Stimulated activated CD4-positive, alpha-beta T cell treated with anti-CD3 and anti-CD28 coated beads, TNF-alpha, amount 100 ng/mL, for 48 hours (primary cell): ENCODE measurements at places on chromosomes 12 and 14.

DNA sequence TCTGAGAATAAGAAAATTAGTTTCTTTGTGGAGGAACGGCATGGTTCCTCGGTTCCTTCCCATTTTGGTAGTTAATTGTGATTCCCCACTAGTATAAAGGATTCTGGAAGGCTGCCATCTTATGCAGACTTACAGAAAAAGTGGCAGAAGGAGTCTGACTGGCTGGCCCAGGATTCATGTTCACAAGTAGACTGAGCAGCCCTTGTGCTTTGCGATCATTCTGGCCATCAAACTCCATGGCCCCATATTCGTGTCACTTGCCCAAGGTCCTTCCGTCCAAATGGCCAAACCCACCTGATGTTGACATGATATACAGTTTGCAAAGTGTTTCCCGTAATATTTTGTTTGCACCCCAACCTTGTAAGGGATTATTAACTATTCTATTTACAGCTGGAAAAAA lies 297.2 kb upstream of the AMIGO2 start:
- DNase-seq, result no peak

- no peak for DNase-seq
Measured at GRCh38 chr12:99026332-99027054, 381.4 kb downstream of the APAF1 start.

- DNase-seq, result no peak
Measured at GRCh38 chr12:50790081-50790480, 26.2 kb downstream of the ATF1 start.

DNA sequence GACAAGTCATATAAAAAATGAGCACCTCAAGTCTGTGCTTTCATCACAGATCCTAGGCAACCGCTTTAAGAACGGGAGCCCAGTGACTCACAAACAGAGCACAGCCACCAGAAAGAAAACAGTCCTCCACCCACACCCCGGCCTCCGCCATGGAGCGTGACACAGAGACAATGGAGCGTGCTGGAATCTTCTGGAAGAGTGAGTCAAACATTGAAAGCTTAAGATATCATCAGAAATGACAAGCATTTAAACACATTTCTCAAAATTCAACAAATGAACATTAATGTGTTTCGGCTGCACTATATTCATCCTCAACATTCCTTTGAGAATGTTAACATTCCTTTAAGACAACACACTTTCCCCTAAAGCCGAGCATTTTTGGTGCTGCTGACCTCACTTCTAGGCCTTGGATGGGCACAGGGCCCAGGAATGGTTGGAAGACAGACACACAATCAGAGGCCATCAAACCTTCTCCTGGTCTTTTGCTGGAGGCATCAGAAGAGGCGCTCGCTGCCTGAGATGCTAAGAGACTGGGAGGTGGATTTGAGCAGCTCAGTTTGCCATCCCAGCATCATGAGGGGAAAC lies 23.6 kb upstream of the TMEM132D start:
- DNase-seq, result no peak

GRCh38 chr12:98532687-98533304 lies 17.4 kb downstream of the TMPO start:
- DNase-seq, result no peak

DNA sequence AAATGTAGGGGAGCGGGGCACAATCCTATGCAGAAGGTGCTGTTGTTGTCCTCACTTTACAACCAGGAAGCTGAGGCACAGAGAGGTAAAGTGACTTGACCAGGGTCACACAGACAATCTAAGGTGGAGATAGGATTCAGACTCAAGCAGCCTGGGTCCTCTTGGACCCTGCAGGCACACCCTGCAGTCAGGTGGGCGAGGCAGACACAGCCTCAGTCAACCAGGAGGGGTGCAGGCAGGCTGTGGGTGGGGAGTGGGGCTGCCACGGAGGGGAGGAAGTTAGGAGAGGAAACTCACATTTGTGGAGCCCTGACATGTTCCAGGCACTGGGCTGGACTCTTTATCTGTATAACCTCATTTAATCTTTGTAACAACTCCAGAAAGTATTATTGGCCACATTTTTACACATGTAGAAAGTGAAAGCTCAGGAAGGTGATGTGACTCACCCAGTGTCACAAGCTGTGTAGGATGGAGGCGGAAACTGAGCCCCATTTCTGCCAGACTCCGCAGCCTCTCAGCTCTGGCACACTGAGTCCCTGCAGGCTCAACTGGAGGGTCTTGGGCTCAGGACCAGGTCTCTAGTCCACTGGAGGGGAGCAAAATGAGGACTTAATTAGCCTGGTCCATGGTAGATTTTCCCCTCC lies 24.9 kb upstream of the CHGA start:
- DNase-seq, result peak; percentile 26

GRCh38 chr12:111981987-111982386 lies 31.0 kb downstream of the TMEM116 start:
- no peak for DNase-seq

DNA sequence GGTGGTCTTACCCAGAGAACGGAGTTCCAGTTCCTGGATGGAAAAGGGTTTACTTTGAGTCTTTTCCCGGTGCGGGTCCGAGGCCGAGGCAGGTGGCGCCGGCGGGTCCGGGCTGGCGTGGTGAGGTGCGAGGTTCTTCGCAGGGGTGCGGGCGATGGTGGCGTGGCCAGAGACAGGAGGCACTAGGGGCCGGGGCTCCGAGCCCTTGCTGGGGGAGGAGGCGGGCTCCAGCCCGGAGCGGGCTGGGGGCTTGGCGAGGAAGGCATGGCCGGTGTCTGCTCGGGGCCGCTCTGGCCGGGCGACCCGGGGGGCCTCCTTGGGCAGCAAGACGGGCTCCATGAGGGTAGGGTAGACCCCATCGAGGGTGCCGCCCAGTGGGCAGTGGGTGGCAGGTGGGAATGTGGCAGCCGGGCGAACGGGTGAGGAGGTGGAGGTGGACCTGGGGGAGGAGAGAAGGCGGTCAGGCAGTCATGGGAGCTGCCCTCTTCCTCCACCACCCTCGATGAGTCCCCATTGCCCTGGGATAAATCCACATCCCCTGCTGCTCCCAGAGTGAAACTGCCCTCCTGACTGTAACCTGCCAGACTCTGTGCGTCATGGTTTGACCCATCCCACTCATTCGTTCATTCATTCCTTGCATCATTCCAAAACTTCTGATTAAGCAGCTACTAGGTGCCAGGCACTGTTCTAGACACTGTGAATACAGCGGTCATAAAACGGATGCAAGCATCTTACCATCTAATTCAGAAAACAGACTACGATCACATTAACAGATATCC lies 42.0 kb downstream of the RFLNA start:
- DNase-seq, result no peak

DNA sequence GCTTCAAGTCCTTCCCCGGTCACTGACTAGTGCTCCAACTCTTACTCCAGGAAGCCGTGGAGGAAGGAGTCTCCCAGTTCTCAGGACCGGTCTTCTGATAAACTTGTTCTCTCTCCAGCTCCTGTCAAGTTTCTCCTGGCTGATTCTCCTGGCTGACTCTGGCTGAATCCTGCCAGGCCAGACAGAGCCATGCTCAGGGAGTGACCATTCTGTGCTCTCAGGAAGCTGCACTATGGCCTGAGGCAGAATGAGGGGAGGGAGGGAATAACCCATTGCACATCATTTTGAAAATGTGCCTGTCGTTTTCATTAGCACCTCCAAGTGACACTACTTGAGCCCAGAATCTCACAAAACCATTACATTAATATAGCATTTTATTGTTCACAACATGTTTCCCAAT lies 80.8 kb downstream of the IFNG start:
- DNase-seq, result no peak

GRCh38 chr12:80837342-80837978 lies 100.3 kb downstream of the LIN7A start:
- DNase-seq, result no peak

GRCh38 chr12:12926571-12927071 lies 25.3 kb downstream of the GPRC5D start:
- DNase-seq, result no peak
